ENCODE measurements at places on chromosomes 16 and 17.
A peak's percentile ranks its signal among the peaks of the same experiment; 100 is the strongest.

DNA sequence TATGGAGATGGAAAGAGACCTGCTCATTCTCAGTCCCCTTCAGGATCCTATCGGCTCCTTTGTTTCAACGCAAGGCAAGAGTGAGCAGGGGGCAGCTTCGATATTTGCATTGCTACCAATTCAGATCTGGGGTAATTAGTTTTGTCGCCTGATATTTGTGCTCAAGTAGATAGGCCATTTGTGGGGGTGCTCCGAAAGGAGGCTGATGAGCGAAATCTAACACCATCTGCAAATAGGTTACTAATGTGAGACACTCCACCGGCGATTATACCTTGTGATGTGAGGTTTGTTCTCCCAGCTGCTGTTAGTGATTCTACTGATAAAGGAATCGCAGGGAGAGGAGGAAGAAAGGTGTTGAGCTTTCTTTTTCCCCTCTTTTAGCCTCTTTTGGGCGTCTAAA is 31.5 kb downstream of the WSCD1 start:
- DNase-seq = no peak

GRCh38 chr17:8803531-8804420 is 4.6 kb upstream of the MFSD6L start:
- no peak for DNase-seq

- DNase-seq = peak; percentile 85
Observed at GRCh38 chr17:81966343-81967243, 5.6 kb upstream of the NOTUM start.

DNA sequence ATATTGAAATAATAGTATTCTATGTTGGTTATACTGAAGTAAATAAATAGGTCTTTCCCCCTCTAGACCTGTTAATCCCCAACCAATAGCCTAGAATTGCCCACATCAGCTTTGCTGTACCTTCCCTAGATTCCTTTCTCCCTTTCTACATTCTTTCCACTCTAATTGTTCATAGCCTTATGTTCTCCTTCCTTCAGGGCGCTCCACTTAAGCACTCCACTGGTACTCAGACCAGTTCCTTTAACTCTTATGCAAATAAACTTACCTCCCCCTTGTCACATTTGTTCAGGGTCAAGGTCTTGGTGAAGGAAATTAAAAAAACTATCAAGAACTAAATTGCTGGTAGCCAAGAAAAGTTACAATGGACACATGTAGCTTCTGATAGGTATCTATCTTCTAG is 294.8 kb downstream of the UTP18 start:
- no peak for DNase-seq

- no peak for DNase-seq
Observed at GRCh38 chr16:85820604-85821372, 21.3 kb downstream of the COX4I1 start.

GRCh38 chr16:9050102-9050830 is 41.2 kb upstream of the HAPSTR1 start:
- peak; percentile 67 for DNase-seq

DNA sequence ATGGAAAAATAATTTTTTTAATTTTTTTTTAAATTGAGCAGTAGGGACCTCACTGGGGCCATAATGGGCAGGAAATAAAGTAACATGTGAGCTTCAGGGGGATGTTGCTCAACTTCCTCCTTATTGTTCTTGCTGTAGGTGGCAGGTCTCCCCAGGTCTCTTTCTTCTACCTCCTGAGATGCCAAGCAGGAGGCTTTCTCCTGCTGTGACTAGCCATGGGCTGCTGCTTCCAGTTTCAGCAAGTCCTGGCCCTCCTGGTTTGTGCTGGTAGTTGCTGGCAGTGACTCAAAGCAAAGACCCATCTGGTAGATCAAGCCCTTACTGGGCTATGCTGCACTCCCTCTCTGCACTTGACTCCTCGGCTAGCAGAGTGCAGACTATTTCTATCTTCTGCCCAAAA is 2.3 kb downstream of the DPEP2NB start:
- DNase-seq = no peak

DNA sequence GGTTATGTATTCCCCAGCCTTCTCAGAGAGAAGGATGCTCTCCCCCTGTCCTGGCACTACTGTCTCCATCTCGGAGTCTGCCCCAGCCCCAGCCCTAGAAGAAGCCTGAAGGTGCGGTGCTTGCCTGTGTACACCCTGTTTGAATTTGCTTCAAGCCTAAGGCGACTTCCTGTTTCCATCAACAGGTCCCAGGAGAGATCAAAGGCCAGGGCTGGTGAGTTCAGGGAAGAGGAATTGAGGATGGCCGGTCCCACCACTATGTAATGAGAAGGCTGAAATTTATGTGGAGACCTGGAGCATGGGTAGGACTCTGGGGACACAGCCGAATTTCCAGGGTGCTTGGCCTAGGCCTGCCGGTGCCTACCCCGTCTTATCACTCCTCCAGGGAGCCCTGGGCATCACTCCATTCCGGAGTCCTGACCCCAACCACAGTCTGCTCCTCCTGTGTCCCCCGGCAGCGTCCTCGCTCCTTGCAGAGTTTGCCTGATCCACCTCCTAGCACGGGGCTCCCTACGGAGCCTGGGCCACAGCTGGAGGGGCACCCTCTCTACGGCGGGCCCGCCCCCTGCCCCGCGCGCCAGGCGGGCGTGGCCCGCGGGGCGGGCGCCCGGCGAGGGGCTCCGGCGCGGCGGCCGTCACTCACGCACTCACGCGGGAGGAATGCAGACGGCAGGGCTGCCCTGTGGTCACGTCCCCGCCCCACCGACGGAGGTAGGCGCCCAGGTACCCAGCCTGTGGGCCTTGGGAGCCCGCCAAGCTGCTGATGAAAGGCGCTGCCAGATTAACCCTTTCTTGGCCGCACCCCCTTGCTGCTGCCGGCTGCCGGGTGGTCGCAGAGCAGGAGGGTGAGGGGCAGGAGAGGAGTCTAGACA is 53.8 kb upstream of the TAC4 start:
- peak; percentile 91 for DNase-seq

GRCh38 chr16:49200223-49200820 is 81.3 kb downstream of the CBLN1 start:
- no peak for DNase-seq

DNA sequence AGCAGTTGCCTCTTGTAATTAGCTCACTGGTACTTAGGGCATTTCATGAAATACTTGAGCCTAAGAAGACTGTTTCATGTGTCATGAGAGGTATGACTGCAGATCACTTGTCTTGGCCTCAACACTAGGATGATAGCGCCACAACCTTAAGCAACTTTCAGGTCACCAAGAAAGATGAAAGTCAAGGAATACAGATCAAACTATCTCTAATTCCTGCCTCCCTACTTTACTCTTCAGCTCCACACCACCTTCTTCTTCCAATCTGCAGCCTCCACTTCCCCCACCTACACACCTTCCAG is 28.0 kb downstream of the GNA13 start:
- no peak for DNase-seq

DNA sequence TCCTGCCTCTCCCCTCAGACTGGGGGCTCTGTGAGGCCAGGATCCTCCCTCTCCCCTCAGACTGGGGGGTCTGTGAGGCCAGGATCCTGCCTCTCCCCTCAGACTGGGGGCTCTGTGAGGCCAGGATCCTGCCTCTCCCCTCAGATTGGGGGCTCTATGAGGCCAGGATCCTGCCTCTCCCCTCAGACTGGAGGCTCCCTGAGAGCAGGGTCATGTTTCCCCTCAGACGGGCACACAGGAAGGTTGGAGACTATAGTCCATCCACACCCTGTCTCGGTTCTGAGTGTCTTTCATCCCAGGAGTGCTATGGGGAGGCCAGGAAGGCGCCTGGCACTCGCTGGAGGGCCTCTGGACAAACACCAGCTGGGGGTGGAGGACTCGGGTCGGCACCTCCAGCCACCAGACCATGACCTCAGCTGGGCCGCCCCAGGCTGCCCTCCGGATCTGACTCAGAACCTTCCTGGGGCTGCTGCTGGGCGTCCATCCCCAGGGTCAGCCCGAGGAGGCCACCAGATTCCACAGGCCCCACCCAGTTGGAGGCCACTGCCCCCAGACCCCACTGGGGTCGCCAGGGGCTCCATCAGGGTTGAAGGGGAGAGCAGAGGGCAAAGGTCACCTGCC is 21.9 kb upstream of the DLX4 start:
- DNase-seq = no peak

GRCh38 chr17:62343764-62344270 is 36.5 kb upstream of the EFCAB3 start:
- DNase-seq = no peak
